ENCODE measurements at places on chromosomes 16 and 17. TPM values are rescaled to one million over a fixed set of nuclear protein-coding genes. Genes with fewer than 3 reads are reported as not detected.

The TNP2 gene
- not detected for total RNA-seq

The KRTAP16-1 gene
- not detected for total RNA-seq

The ABCC6 gene
- total RNA-seq = 1.4 TPM

The FAHD1 gene
- total RNA-seq = 47.7 TPM

The RNF222 gene
- total RNA-seq = not detected

The CACNG4 gene
- 11.8 TPM for total RNA-seq

The CRYBA1 gene
- not detected for total RNA-seq

The PIRT gene
- total RNA-seq = not detected

The AOC2 gene
- 2.0 TPM for total RNA-seq

The ALOXE3 gene
- total RNA-seq = 8.0 TPM

The IQCK gene
- total RNA-seq = 10.2 TPM

The PPP1R27 gene
- 0.10 TPM for total RNA-seq

The CES4A gene
- total RNA-seq = 1.9 TPM

The CHST5 gene
- 0.04 TPM for total RNA-seq

All from A549 treated with CORT108297 at 1 μM for 4 hours (cell line).